Panc1 (cell line): ENCODE measurements at places on chromosomes 4 and X.

GRCh38 chr4:29588617-29589016 lies 1131.6 kb upstream of the PCDH7 start:
- no peak for DNase-seq

DNA sequence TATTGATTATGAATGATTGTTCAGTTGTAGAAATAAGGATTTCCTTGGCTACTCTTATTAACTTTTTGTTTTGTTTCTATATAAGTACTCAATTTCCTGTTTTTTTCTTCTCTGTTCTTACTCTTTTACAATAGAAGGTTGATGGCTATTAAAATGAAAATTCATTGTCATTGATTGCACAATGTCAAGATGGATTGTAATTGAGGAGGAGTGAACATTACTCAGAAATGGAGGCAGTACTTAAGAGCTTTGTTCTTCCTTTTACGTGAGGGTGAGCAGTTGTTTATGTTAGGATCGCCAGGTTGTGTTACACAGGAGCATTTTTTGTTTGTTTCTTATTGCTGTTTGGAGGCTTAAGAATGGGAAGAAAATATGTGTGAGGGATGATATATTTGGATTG lies 2062.4 kb downstream of the ARAP2 start:
- no peak for DNase-seq

GRCh38 chr4:95580226-95580625 lies 31.5 kb upstream of the UNC5C start:
- no peak for DNase-seq

DNA sequence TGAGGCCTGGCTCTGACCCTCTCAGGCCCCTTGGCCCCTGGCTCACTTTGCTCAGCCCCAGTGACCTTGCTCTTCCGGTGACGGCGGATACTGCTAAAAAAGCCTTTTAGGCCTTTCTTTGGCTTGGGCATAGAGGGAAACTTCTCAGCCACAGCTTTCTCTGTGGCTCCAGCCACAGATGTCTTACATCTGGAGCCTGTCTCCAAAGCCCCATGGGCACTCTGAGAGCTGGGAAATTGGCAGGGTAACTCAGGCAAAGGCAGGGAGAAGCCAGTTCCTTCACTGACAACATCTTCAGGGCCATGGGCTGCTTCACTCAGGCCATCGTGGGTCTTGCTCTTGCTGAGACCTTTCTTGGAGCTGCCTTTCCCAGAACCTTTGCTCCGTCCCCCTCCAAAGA lies 12.8 kb downstream of the AMER1 start:
- DNase-seq, result no peak

DNA sequence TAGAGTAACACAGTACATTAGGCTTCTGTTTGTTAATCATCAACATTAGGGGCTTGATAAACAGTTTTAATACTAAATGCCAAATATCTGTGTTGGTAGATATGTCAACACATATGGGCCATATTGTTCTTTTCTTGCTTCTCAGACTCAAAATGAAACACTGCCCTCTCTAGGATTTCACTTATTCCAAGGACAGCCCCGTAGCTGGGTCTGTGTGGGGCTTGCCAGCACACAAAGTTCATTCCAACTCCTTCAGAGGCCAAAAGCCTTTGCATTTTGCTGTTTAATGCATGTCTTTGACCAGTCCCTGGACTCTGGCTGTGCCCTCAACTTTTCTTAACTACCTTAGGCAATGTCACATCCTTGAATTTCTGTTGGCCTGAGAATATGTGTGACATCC lies 102.0 kb upstream of the ZNF827 start:
- no peak for DNase-seq

- DNase-seq, result no peak
Measured at GRCh38 chrX:91257388-91257787, 177.3 kb upstream of the PABPC5 start.

DNA sequence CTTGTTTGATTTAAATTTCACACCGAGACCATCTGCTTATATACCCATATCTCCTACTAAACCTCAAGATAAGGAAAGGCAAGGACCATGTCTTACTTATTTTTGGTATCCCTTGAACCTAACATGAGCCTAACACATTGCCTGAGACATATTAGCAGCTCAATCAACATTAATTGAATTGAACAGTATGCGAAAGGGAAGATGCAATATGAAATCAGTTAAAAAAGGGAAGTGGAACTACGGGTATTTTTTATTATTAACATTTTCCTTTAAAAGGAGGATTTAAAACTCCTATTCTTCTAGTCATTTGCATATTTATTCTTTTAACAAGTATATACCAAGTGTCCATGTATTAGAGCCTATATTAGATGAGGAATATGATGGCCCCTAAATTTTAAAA lies 197.0 kb downstream of the CAMK2D start:
- no peak for DNase-seq

DNA sequence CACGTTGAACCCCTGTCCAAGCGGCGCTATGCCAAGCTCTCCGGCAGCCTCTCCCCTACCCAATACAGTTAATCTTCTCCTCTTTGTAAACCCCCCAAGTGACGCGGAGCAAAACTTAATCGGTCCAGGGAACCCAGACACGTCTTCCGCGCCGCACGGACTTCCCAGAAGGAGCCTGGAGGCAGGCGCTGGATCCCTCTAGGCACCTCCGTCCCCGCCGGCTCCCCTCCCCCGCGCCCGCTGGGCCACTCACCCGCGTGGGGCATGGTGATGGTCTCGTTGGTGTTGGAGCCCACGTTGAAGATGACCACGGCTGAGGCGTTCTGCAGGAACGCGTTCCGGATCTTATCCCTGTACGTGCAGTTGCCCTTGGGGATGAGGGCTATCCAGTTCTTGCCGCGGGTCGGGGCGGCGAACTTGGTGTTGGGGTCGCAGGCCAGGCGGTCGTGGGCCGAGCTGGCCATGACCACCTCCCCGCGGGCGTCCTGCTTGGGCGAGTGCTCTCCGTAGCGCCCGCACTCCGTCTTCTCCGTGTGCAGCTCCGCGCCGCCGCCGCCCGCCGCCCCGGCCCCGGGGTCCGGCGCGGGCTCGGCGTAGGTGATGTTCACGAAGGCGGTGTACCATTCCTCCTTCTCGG lies 1.1 kb downstream of the RNF150 start:
- no peak for DNase-seq

GRCh38 chr4:145563293-145563985 lies 55.7 kb upstream of the MMAA start:
- no peak for DNase-seq

GRCh38 chrX:107632346-107632745 lies 4.0 kb downstream of the PRPS1 start:
- DNase-seq, result no peak

DNA sequence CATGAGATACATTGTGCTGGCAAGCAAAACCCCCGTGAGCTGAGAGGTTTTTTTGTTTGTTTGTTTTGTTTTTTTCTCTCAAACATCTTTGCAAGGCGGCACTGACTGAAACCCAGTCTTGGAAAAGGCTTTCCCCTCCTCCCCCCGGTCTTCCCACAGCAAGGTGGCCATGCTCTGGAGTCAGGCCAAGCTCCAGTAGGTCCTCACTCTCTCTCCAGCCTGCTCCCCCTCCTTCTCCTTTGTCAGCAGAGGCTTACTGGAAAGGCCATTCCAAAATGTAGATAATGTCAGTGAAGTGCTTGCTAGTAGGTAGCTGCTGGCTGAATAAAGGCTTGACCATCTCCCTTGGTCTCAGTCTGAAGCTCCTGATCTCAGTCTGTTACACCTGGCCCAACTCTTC lies 32.6 kb downstream of the FRMPD3 start:
- DNase-seq, result no peak

DNA sequence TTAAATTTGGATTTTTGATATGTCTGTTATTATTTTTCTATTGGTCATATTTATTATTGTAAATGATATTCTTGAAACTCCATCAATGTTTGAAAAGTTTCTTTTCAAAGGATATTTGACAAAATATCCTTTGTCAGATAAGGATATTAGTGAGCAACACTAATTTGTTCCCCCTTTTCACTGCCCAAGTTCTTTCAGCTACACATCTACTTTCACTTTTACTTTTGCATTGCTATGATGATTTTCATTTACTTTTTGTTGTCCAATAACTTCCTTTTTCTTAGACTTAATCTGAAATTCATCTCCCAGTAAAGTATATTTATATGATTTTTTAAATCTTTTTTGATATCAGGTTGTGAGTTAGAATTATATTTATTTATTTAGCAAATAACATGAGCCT lies 542.3 kb upstream of the ADGRL3 start:
- DNase-seq, result no peak

DNA sequence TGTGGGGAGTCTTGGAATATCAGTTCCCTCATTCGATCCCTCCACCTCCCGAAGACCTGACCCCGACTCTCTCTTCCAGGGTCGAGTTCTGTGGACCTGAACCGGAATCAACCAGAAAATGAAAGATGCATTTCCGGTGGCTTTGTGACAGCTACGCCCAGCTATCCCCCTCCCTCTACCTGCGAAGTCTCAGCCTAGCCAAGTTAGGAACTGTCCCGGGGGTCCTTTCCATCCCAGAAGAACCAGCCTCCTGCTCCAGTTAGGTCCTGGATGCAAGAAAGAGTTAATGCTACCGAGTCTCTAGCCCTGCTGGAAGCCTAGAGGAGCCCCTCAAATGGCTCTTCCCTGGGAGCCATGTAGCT lies 13.4 kb upstream of the ETDC start:
- no peak for DNase-seq

- no peak for DNase-seq
Measured at GRCh38 chr4:165991325-165992180, 118.5 kb downstream of the TLL1 start.

- DNase-seq, result no peak
Measured at GRCh38 chr4:123232439-123232838, 164.2 kb upstream of the SPRY1 start.

- DNase-seq, result no peak
Measured at GRCh38 chr4:81214144-81214880, 710 bp downstream of the PRKG2 start.

DNA sequence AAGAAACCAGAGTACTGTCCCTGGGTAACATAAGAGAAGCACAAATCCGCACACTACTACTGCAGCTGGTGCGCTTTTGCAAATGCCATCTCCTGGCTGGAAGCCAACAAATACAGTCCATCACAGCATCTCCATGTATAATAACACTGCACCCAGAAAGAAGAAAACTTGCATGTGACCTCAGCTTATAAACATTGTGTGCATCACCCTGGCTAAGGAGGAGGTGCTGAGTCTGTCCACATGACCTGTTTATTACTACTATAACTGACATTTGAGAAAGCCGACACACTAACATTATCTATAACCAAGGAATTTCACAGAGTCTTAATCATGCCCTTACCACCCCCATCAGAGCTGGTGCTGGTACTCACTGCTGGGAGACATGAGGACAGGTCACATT lies 516.8 kb downstream of the CFAP47 start:
- no peak for DNase-seq

DNA sequence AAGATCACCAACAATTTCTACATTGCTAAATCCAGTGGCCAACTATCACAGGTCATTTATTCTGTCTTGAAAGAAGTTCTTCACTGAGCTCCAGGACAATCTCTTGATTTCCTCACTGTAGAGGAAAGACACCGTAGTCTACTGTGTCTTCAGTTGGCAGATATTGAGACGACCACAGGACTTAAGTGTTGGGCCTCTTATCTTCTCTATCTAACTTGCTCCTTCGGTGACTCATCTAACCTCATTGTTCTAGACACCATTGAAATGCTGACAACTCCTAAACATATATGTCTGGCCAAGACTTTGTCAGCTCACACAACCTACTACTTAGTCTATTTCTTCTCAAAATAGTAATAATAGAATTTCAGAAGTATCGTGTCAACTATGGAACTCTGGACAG lies 425.8 kb downstream of the ARAP2 start:
- DNase-seq, result no peak
